Placental pericyte (primary cell): ENCODE measurements at places on chromosomes 13 and 19. TPM values are rescaled to one million over a fixed set of nuclear protein-coding genes. Genes with fewer than 3 reads are reported as not detected.

Gene PINLYP
- 0.66 and 2.4 TPM in 2 replicates for total RNA-seq

Gene EXOC3L2
- total RNA-seq, result under 0.01 TPM in 1 of 2 replicates, not detected in the other

Gene CEACAM8
- total RNA-seq, result not detected in 2 replicates

Gene IL27RA
- total RNA-seq, result 0.88 and 2.4 TPM in 2 replicates

Gene ZNF540
- total RNA-seq, result 0.22 and 0.29 TPM in 2 replicates

Gene PRR20E
- not detected in 2 replicates for total RNA-seq

Gene CDADC1
- 2.7 and 5.0 TPM in 2 replicates for total RNA-seq

Gene MISP
- total RNA-seq, result 0.14 and 0.22 TPM in 2 replicates

Gene KLF1
- not detected in 2 replicates for total RNA-seq

Gene MRPL4
- 42.7 and 79.3 TPM in 2 replicates for total RNA-seq

Gene NLRP4
- total RNA-seq, result under 0.01 TPM in 1 of 2 replicates, not detected in the other

Gene SYT5
- under 0.01 TPM in 1 of 2 replicates, not detected in the other for total RNA-seq

Gene MEDAG
- 12.0 and 34.4 TPM in 2 replicates for total RNA-seq

Gene KLK11
- total RNA-seq, result not detected in 2 replicates

Gene MPND
- total RNA-seq, result 2.9 and 9.2 TPM in 2 replicates

Gene ADGRE3
- total RNA-seq, result 0.14 TPM in 1 of 2 replicates, not detected in the other

Gene PSG11
- not detected in 2 replicates for total RNA-seq
